ENCODE measurements at places on chromosomes 1 and 21.

DNA sequence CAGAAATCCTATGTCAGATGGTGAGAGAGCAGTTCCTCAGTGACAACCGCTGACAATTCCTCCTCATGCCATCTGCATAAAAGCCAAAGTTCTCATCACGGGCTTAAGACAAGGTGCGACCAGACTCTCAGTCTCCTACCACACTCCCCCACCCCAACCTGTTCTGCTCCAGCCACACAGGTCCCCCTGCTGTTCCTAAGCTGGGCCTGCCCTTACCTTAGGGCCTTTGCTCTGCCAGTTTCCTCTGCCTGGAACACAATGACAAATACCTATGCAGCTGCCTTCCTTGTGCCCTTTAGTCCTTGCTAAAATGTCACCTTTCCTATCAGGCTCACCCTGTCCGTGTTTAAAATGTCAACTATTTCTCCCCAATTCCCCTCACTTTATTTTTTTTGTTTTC is 382.2 kb downstream of the NTNG1 start:
- DNase-seq: no peak

- DNase-seq: no peak
These were observed 88.9 kb downstream of the DYRK1A start for GRCh38 chr21:37455504-37455911.

GRCh38 chr1:67908250-67908936 is 75.1 kb upstream of the GNG12 start:
- no peak for DNase-seq

DNA sequence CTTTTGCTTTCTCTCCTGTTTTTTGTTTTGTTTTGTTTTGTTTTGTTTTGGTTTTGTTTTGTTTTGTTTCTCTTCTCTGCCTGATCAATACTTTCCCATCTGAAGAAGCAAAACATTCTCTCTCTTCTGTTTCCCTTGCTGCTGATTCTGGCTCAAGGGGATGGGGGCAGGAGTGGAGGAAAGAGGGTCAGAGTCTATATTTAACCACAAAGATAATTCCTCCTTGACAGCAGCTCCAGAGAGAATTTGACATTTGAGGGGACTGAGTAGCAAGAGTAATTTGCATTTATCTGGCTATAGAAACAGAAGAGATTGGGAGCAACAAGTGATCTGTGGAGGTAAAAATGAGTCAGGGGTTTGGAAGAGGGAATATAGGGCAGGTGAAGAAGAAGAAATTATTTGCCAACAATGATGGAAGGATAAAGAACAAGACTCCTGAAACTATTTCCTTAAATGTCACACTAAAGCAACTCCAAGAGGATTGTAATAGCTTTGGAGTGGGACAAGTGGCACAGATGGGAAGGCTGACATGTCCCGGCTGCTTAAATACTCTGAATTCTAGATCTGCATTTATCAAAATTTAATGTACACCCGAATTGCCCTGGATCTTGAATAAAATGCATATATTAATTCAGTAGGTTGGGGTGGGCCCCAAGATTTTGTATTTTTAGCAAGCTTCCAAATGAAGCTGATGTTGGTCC is 349.3 kb upstream of the PLXNA2 start:
- DNase-seq: no peak

DNA sequence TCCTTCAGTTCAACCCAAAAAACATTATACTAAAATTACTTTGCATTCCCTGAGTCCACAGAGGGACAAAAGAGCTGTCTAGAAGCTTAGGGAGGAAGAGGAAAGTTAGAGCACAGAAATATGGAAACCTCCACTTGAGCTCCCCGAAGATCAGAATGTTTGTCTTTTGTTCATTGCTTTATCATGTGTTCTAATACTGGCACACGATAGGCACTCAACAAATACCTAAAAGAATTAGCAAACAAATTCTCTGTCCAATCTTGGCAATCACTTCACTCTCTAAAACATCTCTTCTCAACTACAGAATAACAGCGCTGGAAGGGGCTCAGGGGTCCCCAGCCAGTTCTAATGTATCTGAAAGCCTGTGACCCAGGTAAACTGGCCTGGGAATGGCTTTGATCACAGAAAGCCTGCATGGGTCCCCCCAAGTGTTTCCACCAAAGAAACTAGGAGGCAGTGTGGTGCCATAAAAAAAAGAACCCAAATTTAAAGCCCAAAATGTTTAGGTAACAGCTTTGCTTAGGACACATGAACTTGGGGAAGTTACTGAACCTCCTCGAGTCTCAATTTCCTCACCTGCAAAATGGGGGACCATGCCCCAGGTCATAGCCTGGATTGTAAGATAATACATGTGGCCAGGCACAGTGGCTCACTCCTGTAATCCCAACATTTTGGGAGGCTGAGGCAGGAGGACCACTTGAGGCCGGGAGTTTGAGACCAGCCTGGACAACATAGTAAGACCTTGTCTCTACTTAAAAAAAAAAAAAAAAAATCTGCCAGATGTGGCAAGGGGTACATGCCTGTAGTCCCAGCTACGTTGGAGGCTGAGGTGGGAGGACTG is 45.8 kb downstream of the SSBP3 start:
- no peak for DNase-seq

GRCh38 chr1:118137900-118138299 is 47.1 kb downstream of the SPAG17 start:
- DNase-seq: no peak

- DNase-seq: no peak
These were observed 841.1 kb downstream of the USP25 start for GRCh38 chr21:16570856-16571255.

- DNase-seq: no peak
These were observed 6.0 kb upstream of the DIP2A start for GRCh38 chr21:46452710-46453109.

DNA sequence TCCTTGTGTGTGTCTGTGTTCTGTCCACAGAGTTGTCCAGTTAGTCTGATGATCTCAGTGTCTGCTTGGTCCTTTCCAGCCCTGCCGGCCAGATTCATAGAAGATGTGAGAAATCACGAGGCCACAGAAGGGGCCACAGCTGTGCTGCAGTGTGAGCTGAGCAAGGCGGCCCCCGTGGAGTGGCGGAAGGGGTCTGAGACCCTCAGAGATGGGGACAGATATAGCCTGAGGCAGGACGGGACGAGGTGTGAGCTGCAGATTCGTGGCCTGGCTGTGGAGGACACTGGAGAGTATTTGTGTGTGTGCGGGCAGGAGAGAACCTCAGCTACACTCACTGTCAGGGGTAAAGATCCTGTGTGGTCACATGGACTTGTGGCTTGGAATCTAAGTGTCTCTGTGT is 95.8 kb downstream of the OBSCN start:
- no peak for DNase-seq

- DNase-seq: no peak
These were observed 155.4 kb downstream of the SLC45A1 start for GRCh38 chr1:8473121-8473875.

GRCh38 chr1:184648160-184648855 is 106.3 kb downstream of the EDEM3 start:
- DNase-seq: no peak

DNA sequence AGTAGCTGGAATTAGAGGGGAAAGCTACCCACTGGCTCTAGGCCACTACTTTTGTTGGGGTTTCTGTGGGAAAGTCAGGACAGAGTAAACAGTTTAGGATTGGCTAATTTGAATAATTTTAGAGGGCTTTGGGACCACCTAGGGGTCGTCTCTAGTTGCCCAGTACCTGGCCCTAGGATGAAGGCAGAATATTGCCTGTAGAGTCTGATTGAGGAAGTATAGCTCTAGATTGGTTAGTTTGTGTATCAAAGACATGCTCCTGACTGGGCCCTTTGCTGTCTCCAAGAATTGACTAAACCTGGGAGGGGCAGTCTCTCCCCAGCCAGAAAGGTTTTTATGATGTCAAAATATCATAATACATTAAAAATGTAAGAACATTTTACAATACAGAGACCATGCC is 142.0 kb downstream of the POU2F1 start:
- DNase-seq: no peak

GRCh38 chr1:44407430-44408211 is 2.6 kb downstream of the RNF220 start:
- no peak for DNase-seq

GRCh38 chr21:42440187-42440792 is 36.6 kb downstream of the UBASH3A start:
- DNase-seq: no peak

- no peak for DNase-seq
These were observed 150.6 kb downstream of the MRPL39 start for GRCh38 chr21:25456672-25457071.

DNA sequence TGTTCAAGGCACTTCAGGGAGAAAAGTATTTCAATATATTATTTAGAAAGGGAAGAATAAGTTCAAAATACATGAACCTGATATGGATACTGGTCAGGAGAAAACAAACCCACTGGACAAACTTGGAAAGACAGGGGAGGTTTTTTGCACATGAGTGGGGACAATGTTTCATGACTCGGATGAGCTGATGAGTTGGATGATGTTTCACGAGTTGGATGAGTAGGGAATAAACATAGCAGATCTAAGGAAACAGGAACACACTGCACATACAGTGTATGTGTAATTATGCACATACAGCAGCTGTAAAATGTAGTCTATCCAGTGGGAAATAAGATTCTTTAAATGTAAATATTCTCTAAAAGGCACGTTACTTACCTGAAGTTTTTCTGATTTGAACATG is 682.9 kb upstream of the ADAMTS5 start:
- no peak for DNase-seq

DNA sequence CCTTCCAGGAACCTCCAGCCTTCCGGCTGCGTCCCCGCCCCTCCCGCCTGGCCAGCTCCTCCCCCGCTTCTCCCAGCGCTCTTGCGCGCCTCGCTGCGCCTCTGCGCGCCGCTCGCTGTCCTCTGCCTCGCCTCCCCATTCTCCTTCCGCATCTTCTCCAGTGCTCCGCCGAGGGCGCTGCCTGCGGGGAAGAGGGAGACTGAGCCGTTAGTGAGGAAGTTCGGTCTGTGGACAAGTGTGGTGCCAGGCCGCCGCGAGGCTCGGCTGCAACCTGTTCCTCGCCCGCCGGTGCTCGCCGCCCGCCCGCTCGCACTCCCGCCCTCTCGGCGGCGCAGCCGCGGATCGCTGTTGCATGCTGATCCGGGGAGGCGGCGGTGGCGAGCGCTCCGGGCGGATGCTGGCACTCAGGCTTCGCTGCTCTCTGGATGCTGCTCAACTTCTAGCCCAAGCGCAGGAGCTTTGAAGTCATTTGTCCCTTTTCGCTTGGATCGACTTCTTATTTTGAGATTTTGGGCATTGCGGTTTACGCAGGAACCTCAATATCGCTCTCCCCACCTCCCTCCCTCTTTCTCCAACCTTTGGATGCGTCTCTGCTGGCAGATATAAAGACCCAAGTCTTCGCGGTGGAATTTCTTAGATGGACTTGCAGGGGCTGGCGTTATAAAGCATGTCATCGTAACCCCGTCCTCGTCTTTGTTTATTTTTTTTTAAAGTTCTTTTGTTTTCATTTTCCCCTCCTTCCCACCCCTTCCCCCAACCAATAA is 614 bp upstream of the CACNA1E start:
- no peak for DNase-seq

- no peak for DNase-seq
These were observed 42.4 kb downstream of the FBXO2 start for GRCh38 chr1:11611638-11612327.

- DNase-seq: no peak
These were observed 679.4 kb upstream of the USP24 start for GRCh38 chr1:55894521-55894920.

DNA sequence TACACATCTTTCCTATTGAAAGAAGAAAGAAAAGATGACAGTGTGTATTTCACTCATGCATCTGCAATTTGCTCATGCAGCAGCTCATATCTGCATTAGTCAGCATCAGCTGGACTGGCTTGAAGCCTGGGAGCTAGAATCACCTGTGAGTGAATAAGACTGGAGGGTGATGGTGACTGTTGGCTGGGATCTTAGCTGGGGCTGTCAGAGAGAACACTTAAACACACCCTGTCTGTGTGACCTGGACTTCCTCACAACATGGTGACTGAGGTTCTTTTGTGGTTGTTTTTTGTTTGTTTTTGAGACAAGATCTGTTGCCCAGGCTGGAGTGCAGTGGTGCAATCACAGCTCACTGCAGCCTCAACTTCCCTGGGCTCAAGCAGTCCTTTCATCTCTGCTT is 24.9 kb downstream of the KLHDC7A start:
- no peak for DNase-seq

- DNase-seq: no peak
These were observed 22.4 kb downstream of the STPG1 start for GRCh38 chr1:24390924-24391782.

GRCh38 chr1:3858231-3858981 is 1.1 kb downstream of the DFFB start:
- DNase-seq: no peak

DNA sequence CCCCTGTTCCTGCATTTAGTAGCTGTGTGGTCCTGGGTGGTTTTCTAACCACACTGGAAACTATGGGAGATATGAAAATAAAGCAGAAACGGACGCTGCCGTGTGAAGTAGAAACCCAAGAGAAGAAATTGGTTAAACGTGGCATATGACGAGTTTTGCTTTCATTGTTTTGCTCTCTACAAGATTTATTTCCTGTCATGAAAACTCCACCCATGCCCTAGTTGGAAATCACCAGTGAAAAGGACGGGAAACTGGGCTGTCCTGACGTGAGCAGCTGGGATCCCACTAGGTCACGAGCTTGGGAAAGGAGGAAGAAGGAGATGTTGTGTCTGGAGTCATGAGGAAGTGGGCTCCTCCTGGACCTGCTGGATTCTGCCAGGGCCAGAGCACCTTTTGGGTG is 120.8 kb upstream of the GADD45A start:
- DNase-seq: no peak

- DNase-seq: no peak
These were observed 3.4 kb upstream of the RPE65 start for GRCh38 chr1:68453060-68453670.

- no peak for DNase-seq
These were observed 148.9 kb downstream of the PBX1 start for GRCh38 chr1:164707868-164708331.

- DNase-seq: no peak
These were observed 71.7 kb upstream of the TNFSF18 start for GRCh38 chr1:173122344-173122935.

- DNase-seq: no peak
These were observed 404.2 kb downstream of the PLPP3 start for GRCh38 chr1:56175211-56175610.

DNA sequence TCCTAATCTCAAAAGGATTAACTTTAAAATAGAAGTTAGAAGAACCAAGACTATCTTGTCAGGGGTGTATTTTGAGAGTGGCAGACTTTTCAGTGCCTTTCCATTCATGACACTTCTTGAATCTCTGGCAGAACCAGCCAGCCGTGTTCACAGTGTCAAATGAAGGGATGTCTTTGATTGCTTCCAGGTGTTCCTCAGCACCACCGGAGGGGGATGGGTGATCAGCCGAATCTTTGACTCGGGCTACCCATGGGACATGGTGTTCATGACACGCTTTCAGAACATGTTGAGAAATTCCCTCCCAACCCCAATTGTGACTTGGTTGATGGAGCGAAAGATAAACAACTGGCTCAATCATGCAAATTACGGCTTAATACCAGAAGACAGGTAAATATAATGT is 32.3 kb downstream of the FMO1 start:
- DNase-seq: no peak

- DNase-seq: no peak
These were observed 438.2 kb downstream of the SMYD3 start for GRCh38 chr1:246068619-246069509.

- no peak for DNase-seq
These were observed 161.4 kb upstream of the CAMK1G start for GRCh38 chr1:209421978-209422680.

GRCh38 chr1:170337413-170337994 is 191.7 kb downstream of the NTMT2 start:
- DNase-seq: no peak

- no peak for DNase-seq
These were observed 1.9 kb downstream of the CTSE start for GRCh38 chr1:206021626-206022365.
